ENCODE measurements at places on chromosomes 3 and 15.

DNA sequence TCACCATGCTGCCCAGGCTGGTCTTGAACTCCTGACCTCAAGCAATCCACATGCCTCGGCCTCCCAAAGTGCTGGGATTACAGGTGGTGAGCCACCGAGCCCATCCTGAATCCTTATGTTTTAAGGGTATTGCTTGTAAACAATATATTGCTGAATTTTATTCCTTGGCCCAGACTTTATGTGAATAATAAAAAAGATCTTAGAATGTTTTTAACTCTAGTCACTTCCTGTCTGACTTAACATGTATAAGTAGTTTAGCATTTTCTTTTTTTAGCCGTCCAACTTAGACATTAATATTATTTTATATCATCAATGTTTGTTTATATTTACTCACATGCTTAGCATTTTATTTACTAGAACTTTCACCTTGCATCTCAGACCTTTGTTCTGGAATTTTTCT is 9.2 kb upstream of the EIF2B5 start:
- no peak for DNase-seq

GRCh38 chr3:11384074-11384473 is 111.9 kb downstream of the ATG7 start:
- DNase-seq: no peak

GRCh38 chr3:161348796-161349400 is 22.4 kb downstream of the SPTSSB start:
- DNase-seq: no peak

GRCh38 chr15:100055821-100056220 is 286.0 kb downstream of the ADAMTS17 start:
- no peak for DNase-seq

- no peak for DNase-seq
These were observed 34.7 kb downstream of the RBP2 start for GRCh38 chr3:139441656-139442055.

DNA sequence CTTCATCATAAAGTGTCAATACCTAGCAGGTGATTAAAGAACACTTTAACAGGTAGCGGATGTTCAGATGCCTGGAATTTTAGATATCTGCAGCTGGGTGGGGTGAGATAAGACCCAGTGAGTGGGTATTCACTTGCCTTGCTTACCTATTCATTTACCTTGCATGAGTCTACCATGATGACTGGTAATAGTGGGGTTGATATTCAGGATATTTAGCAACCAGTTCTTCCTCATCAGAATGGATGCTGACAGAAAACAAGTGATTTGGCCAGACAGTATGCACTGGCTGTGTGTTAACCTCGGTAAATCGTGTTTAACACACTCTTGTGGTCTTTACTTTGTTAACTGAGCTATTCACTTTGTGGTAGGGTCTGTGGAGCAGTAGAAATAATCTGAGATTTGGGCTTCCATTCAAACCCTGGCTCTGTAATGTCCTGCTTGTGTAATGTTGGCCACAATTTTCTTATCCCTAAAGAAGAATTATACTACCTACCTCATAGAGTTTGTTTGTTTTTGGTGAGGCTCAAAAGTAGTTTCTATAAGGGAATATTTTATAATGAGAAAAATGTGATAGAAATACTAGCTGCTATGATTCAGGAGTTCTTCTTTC is 391.9 kb upstream of the TBL1XR1 start:
- no peak for DNase-seq

DNA sequence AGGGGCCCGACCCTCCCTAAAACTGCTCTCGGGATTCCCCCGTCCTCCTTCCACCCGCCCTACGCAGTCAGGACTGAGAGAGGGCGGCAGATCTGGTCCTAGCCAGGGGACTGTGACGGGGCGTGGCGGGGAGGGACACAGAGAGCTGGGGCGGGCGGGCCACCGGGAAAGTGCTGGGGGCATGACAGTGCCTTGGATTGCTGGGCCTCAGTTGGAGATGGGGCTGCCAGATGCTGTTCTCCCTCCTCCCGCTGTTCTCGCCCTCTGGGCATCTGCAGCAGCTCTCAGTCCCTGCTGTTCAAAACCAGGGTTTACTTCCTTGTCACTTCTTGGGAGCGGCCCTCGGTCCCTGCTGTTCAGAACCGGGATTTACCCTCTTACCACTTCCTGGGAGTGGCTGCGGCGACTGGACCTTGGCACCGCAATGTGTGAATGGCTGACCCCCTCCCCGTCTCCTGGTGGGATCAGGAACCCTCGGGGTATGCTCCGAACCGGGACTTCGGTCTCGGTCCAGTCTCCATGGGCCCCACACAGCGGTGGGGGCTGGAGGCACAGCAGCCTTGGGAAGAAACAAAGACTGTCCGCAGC is 1.8 kb upstream of the RPP25 start:
- DNase-seq: no peak

- DNase-seq: no peak
These were observed 181.0 kb downstream of the SI start for GRCh38 chr3:164897342-164897741.

DNA sequence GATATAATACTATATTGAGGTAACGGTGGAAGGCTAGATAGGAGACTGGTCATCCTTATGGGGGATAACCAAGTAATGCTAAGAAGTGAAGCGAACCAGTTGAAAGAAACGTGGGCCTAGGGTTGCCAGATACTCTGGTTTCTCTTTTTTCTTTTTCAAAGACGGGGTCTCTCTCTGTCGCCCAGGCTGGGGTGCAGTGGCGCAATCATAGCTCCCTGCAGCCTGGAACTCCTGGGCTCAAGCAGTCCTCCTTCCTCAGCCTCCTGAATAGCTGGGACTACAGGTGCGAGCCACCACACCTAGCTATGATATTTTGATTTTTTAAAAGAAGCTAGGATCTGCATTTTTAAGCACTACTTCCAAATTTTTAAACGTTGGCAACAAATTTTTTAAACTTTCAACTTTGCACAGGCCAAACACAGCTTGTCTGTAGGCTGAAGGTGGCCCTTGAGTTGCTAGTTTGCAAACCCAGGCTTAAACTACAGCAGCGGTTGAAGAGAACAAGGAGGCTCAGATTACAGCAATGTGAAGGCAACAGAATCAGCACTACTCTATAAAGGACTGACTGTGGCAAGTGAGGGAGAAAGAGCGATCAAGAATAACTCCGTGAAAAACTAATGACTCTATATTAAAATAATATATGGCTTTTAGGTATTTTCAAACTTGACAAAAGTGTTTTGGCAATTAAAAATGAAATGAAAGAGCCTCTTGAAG is 1.2 kb upstream of the RUBCN start:
- no peak for DNase-seq

GRCh38 chr15:85556618-85556895 is 176.2 kb downstream of the AKAP13 start:
- DNase-seq: no peak

- DNase-seq: no peak
These were observed 66.9 kb downstream of the DCLK3 start for GRCh38 chr3:36697229-36698001.

DNA sequence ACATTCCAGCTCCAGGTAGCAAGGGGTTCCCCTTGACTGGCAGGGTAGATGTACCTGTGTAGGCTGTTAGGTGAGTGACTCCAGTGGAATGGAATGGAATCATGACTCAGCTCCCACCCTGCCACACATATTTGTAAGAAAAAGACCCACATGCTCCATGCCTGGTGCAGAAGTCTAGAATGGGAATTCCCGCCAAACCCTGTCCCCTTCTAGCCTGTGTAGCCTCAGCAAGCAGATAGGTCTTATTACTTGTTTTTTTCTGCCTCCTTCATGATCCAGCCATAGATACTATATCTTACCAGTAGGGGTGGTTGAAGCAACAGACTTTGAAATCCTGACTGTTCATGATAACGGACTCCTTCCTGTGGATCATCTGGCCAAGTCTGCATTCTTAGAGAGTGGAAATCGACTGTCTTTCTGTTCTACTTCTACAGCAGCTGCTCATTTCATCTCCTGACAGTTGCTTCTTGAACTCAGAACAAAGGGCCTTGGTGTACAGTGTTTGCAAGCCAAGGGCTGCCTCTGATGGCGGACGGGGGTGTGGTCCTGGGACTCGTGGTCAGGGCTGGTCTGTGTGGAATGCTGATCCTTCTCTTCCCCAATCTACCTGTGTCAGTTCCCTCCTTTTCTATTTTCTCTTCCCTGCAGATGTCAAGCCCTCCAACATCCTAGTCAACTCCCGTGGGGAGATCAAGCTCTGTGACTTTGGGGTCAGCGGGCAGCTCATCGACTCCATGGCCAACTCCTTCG is 16.3 kb downstream of the SNAPC5 start:
- no peak for DNase-seq

- DNase-seq: no peak
These were observed 114.7 kb downstream of the ETFA start for GRCh38 chr15:76196269-76197231.

DNA sequence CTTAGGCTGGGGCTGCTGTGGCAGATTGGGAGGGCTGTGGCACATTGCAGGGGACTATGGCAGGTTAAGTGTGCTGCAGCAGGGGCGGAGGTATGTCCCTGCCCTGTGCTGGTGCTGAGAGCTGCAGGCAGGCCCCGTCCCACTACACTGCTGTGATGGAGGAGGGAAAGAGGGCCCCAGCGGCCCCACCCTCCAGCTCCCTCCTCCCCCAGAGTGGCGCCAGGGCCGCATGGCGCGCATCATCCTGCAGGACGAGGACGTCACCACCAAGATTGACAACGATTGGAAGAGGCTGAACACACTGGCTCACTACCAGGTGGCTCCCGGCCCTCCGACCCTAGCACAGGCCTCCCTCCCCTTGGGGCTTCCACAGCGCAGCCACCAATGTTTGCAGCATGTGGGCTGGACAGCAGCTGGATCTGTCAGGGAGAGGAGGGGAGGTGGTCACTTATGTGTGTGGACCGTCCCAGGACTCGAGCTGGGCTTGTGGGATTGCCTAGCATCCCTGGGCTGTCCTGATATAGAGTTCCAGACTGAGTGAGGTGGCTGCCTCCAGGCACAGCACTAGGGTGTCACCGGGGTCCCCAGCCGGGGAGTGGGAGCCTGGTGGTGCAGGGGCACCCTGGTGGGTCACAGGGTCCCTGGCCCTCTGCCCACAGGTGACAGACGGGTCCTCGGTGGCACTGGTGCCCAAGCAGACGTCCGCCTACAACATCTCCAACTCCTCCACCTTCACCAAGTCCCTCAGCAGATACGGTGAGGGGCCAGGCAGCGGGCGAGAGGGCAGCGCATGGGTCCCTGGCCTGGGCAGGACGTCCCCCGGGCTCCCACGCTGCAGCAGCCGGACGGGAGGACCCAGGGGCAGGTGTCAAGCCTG is 46.1 kb downstream of the PLXNA1 start:
- DNase-seq: no peak

DNA sequence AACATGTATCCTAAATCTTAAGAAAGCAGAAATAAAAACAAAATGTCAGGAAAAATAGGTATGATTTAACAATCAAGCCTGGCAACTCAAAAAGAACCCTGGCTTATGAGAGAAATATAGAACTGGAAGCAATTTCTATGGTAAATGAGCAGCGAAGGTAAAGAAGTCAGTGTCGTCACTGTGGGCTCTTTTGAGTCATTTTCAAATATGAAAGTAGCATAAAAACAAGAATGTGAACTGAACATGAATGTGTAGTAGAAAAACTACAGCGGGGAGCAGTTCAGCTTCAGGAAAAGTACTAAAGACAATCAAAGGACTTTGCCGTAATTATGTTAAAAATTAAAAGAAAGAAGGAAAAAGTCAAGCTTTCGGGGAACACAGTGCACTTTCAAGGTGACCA is 17.5 kb downstream of the LSG1 start:
- no peak for DNase-seq

DNA sequence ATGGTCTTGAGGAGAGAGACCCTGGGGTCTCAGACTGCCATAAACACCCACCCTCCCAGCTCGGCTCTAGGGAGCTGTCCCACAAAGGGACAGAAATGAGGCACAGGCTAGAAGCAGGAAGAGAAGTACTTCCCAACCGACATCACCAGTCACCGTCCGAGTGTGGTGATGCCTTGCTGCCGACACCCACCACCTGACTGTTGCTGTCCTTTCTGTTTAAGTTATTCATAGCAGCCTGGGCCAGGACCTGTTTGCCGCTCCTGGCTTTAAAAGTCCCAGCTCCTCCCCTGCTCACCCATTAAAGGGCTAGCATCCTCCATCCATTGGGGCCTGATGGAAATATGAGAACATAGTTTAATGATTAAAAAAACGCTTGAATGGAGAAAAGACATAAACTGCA is 13.2 kb upstream of the SPG11 start:
- no peak for DNase-seq

- DNase-seq: no peak
These were observed 466.1 kb upstream of the PPP2R3A start for GRCh38 chr3:135499426-135499825.

DNA sequence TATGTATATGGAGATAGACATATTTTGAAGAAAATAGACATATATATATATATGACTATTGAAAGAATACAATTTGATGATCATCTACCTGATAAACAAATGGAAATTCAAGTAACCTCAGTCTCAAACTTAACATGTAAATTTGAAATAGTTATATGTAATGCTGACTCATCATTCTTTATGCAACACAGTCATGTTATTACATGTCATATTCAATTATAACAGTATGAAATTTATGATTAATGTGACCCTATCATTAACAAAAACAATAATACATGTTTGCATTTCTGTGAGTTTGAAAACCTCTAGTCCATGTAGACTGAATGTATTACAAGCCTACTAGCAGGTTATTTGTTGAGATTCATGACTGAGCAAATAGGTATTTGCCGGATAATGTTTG is 204.1 kb downstream of the CADM2 start:
- DNase-seq: no peak

DNA sequence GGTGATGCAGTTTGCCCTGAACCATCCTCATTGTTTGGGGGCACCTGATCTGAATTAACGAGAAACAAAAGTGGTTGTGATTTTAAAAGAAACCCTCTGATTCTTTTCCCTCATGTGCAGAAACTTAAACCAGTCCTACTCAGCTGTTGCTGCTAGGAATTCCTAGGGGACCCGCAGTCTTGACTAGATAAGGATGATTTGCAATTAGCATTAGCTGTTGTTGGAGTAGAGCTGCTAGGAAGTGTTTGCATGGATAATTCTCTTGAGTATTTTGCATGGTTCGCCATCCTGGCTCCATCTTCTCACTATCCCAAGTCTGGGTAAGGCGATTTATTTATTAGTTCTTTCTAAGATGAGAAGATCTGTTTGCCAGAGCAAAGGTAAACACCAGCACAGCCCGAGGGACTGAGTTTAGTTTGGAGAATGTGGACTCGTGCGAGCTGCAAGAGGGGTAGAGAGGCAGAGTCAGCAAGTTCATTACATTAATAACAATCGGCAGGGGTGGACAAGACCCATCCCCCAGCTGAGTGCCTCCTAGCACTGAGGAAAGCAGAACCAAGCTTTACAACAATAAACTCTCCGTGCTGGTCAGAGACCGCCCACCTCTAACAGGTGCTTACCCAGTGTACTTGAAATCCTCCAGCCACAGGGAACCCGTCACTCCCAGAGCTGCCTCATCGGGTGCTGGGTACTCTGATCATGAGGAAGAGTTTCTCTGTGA is 4.1 kb downstream of the FGD5 start:
- no peak for DNase-seq
